ENCODE measurements at places on chromosomes 7 and 10.

DNA sequence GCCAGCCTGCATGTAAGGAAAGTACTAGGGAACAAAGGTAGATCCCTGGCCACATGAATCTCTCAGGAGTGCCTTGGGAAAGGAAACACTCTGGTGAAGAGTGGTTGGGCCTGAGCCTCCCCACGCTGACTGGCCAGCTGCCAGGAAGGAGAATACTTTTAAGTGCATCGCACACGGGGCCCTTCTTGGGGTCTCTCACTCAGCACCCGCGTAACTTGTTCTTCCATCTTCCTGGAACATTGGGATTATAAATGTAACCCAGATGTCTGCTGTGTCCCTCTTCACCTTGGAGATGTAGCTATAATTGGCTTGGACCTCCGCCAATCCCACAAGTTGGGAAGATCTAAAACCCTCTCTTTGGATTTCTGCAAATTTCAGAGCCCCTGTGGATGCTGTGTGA is 4.4 kb upstream of the GLI3 start:
- DNase-seq = no peak

DNA sequence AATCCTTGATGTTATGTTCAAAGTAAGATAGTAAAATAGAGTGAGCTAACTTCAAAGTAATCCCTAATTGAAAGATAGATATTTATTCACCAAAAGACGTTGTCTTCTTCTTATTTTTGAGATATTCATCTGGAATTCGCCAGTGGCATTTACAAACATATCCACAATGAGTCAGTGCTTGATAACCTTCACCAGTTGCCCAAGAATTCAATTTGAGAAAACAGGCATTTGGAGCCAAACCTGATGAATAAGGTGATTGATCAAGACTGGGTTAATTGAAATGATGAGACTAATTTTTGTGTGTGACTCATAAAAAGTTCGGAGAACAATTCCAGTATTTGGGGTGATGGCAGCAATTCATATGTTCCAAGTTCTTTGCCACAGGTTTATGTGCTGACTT is 344.0 kb downstream of the ARL4A start:
- no peak for DNase-seq

DNA sequence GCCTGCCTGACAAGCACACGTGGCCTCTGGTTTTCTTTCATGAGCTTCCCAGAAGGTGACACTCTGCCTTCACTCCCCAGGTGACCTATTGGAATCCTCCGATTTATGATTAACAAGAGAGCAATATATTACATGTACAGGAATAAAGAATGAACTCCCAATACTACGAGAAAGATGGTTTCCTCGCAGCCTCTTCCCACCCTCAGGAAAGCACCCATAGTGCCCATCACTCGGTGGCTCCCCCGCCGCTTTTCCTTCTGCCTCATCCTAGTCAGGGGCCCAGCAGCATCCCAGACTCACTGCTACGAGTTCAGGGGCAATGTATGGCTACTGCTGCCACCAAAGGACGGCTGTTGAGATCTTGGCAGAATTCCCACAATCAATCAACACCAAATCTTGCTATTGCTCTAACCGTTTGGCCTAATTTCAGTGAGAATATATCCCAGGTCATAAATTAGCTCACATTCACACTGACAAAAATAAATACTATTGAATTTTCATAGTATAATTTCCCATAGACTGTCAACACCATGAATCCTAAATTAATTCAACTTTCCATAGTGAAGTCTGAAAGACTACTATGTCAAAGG is 196.3 kb downstream of the TNS3 start:
- DNase-seq = no peak

DNA sequence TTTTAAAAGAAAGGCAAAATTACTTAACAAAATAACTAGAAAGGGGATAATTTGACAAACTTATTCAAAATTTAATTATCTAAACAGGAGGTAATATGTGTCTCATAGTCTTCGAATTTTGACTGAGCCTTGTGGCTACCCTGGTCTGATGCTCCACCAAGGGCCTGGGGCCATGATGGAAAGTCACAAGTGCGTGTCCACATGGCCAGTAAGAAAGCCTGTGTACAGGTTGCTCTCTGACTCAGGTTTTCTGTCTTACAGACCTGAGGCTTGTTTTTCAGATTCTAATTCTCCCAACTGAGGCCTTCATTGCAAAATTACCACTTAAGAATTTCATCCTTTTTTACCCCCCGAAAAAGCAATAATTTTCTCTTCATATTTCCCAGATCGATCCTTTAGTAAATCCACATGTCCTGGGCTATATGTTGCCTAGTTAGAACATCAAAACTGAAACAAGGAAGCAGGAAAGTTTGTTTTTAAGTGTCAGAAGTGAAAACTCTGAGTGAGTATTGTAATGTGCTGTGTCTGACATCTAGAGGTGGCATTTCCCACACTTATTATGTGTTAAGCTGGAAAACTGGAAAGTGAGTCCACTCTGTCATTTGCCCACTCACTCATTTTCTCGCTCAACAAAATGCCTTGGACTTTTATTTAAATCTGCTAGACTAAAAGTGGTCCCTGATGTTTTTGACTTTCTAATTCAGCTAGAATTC is 10.0 kb downstream of the CYP3A43 start:
- DNase-seq = no peak

DNA sequence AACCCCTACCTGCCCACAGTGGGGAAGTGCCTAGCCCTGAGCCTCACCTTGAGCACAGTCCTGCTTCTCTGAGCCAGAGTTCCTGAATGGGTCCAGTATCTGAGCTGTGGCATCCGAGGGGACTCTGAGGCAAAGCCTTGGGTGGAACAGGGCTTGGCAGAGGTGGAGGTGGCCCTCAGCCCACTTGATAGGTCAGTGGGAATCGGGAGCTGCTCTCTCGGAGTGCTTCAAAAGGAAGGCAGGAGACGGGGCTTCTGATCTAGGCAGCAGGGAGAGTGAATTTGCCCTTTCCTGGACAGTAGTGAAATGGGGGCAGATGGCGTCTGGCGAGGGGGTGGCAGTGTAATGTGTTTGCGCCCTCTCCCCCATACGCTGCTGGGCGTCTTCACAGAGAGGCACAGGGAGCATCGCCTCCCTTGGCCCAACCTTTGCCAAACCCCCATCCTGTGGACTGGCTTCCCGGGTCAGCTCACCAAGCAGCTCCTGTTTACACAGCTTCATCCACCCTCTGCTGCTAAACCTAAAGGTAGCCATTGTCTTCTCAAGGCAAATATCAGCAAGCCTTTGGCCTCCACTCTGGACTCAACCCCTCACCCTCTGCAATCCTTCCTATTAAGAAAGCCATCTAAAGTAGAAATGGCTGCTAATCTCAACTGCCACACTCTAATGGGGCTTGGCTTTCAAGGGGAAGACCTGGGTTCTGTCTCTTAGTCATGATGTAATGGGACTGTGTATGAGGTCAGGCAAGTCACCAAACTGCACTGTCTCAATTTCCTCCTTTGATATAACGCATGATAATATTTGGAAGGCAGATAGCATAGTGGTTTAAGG is 21.1 kb upstream of the VDAC2 start:
- no peak for DNase-seq

- no peak for DNase-seq
Observed at GRCh38 chr10:60733517-60733822, 44.8 kb upstream of the CDK1 start.

- DNase-seq = no peak
Observed at GRCh38 chr10:35640474-35640873, 1.6 kb downstream of the FZD8 start.

- no peak for DNase-seq
Observed at GRCh38 chr10:48976196-48976595, 36.6 kb upstream of the LRRC18 start.

DNA sequence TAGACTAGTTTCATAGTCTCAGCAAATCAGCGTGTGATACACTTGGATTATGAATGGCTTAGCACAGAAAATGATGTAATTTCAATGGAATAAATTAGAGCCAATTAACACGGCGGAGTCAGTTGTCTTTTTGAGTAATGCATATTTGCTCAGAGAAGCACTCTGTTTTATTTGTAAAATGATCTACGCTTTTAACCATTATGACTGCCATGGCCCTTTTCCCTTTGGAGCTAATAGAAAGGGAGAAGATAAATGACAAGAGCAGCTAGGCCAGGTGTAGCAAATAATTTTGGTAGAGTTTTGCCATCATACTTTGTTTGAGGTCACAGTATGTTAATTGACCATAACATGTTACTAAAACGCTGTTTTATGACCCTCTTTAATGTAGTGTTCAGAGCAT is 86.8 kb downstream of the GPR158 start:
- no peak for DNase-seq

DNA sequence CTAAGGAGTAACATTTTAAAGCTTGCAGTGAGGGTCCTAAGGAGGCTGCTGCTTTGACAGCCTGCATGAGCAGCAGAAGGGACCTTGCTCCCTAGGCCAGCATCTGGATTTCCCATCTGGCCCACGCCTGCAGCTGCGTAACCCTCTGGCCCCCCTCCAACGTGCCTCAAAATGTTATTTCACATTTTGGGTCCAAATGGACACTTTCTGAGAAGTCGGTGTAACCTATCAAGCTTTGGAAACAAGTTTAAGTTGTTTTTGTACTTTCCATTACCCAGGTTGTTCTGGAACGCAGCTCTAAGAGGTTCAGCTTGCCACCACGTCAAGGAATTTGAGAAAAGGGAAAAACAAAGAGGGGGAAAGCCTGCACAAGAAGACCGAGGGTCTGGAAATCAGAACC is 338.3 kb downstream of the KCNMA1 start:
- DNase-seq = no peak

DNA sequence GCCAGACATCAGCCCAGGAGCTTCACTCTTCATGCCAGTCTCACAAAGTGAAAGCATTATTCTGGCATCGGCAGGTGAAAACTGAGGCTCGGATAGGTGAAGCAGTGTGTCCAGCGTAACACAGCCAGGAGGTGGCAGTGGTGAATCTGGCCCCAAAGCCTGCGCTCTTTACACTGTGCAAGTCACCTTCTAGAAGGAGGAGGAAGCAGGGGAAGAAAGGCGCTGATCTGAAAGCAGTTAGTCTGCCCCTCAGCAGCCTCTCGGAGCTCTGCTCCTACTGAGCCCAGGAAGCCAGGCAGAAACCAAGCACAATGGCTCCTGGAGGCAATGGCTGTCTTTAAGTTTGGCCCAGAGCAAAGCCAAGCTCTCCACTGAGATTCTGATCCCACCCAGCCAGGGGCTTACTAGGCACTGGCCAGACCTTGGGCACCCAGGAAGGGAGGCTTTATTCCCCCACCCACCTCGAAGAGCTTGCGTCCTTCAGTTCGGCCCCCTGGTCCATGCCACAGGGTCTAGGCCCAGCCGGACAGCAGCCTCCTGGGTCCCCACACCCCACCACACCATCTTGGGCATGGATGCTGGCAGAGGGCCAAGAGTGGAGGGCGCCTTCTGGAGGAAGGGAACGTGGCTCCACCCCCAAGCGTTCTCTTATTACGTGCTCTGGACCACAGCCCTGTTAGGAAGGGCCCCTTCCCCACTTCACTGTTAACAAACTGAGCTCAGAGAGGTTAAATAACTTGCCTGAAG is 104.5 kb downstream of the GRID1 start:
- no peak for DNase-seq

- DNase-seq = no peak
Observed at GRCh38 chr7:141387521-141388217, 163.5 kb upstream of the AGK start.

- DNase-seq = no peak
Observed at GRCh38 chr10:91220954-91221675, 652 bp downstream of the PCGF5 start.

Data from stimulated activated CD4-positive, alpha-beta T cell treated with anti-CD3 and anti-CD28 coated beads, TNF-alpha, amount 100 ng/mL, for 1 hour (primary cell).